Activated CD4-positive, alpha-beta T cell treated with anti-CD3 and anti-CD28 coated beads, Interleukin-2, amount 50 U/mL, for 4 hours (primary cell): ENCODE measurements at places on chromosomes 5 and 9.

- no peak for DNase-seq
Measured at GRCh38 chr5:79396265-79396664, 117.7 kb downstream of the HOMER1 start.

- DNase-seq, result no peak
Measured at GRCh38 chr5:82985763-82986162, 91.4 kb downstream of the TMEM167A start.

GRCh38 chr5:141858079-141858765 is 20.0 kb downstream of the PCDH1 start:
- no peak for DNase-seq

DNA sequence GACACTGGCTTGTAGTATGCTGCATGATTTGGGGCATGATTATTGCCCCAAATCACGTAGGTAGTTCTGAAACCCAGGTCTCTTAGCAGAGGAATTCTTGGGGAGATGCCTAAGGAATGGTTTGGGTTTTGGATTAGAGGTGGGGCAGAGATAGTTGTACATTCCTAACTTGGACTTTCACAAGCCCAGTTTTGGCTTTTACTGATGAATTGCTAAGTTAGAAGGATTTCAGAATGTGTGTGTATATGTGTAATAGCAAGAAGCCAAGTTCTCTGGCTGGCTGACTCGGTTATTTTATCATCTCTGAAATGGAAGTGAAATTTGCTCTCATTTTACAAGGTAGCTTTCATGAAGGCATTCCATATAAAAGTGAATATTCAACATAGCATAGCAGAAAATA is 23.8 kb upstream of the ZNF131 start:
- no peak for DNase-seq

DNA sequence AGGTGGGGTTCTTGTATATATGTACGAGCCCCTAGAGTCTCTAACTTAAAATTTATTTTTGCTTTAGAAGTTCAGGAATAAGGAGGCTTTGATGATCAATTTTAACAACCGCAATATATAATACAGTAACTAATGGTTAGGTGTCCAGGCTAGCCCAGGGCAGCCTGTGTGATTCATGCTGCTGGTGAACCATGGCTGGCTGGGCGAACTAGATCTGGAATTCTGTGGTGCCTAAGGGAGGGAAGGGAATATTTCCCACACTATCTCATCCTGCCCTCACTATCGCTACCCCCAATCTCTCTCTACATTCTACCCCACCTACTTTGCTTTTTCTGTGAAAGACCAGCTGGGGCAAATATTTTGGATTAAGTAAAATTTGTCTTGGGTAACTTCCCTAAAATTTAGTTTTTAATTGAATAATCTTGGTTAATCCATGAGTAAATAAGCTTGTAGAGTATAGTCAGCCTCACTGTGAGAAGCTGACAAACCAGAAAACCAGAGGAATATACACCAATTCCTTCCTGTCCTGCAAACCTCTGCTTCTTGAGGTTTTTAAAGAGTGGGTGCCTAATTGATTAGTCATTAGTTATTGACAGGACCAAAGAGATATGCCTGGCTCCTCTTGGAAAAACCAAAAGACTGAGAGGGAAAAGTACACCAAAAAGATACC is 115.1 kb upstream of the CCDC152 start:
- no peak for DNase-seq

DNA sequence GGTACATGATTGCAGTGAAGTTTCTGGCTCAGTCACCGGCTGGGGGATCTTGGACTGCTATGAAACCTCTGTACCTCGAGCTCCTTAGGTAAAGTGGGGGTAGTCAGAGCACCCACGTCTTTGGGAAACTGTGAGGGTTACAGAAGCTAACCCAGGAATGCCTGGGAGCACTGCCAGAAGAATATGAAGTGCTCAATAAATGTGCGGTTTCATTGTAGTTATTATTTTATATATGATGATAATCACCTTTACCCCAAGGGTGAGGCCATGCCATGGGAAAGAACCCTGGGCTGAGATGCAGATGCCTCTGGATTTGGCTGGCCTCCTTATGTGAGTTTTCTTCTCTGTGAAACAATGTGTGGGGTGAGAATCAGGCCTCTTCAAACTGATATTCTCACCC is 3.7 kb downstream of the NPR3 start:
- no peak for DNase-seq
